ENCODE measurements at places on chromosomes 4 and X.

- DNase-seq = no peak
These were observed 136.9 kb downstream of the ASMT start for GRCh38 chrX:1751781-1752180.

DNA sequence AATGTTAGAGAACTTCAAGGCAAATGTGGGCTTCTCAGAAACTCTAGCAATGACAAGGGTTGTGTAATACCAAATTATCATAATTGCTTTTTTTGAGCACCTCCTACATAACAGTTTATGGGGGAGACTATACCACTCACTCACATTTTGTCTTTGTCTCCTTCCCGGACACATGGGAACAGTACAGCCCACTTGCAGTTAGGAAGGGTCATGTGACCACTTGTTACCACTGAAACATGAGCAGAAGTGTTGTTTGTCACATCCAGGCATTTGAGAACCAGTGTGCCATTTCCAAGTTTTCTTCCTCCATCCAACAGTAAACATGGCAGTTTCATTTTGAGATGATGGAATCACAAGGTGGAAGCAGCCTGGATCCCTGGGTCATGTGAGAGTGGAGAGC, 6.9 kb downstream of the MAGEA11 start:
- no peak for DNase-seq

- DNase-seq = peak; percentile 44
These were observed 126.0 kb upstream of the CXorf66 start for GRCh38 chrX:140091125-140091886.

GRCh38 chrX:152806035-152806434, 24.5 kb downstream of the CETN2 start:
- no peak for DNase-seq

DNA sequence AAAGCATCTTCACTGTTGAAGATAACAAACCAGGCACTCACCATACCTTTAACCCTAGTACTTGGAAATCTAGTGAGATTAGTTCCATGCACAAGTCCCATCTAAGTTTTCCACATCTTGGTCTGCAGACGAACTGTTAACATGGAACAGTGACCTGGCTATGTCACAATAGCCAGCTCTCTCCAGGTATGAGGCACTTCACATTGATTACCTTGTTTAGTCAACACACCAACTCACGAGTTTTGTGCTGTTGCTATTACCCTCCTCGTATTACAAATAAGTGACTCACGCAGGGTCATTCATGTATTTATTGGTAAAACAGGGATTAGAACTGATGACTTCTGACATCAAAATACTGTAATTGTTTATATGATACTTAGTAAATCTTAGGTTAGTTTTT, 36.4 kb upstream of the FRAS1 start:
- DNase-seq = no peak

DNA sequence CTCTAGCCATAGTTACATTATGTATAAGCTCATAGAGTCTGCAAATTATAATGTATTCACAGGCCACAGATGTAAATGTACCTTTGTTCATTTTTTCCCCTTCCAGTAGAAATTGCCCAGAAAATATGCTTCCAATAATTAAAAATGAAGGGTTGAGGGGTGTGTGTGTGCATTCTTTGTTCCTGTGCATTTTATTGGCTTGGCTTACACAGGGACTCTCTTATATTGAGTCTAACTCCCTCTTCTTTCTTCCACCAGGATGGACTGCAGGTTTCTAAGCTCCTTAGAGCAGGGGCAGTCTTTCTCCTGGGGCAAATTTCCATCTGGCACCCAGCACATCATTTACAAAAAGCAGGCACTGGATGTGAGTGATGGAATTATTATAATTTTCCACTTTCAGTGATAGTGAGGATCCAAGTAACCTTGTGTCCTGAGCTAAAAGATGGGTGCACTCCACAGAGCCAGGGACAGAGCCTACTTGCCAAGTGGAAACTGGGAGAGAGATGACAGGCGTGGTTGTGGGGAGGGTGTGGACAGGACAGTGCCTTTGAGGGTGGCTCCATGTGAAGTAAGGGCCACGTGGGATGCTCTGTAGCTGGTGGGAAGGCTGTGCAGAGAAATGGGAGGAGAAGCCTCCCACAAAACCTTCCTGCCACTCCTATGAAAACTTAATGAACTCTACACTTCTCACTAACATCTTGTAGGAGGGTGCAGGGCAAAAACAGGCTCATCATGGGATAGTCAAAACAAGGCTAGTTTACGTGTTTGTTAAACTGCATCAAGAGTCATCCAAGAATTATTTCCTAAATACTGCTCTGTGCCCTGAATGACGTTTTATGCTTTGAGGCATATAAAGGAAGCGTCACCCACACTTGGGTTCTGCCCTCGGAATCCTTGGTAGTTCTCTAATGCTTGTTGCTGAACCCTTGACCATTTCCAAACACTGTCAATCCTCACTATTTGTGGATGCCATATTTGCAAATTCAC, 16.0 kb downstream of the IGFBP7 start:
- peak; percentile 70 for DNase-seq

DNA sequence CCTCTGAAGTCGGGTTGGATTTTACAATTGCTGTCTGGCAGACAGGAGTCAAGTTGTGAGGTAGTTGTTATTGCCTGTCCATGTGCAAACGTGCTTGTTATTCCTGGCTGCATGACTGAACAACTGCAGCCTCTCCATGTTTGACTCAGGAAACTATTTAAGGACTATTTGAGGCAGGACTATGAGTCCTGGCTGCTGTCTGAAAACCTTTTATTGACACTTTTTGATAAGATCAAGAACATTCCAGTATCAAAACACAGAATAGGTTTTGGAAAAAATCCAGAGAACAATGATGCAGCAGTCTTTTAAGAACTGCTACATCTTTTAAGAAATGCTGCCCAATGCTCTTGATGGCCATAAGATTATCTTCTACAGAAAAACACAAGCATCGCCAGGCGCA, 10.0 kb upstream of the SPRY1 start:
- no peak for DNase-seq

DNA sequence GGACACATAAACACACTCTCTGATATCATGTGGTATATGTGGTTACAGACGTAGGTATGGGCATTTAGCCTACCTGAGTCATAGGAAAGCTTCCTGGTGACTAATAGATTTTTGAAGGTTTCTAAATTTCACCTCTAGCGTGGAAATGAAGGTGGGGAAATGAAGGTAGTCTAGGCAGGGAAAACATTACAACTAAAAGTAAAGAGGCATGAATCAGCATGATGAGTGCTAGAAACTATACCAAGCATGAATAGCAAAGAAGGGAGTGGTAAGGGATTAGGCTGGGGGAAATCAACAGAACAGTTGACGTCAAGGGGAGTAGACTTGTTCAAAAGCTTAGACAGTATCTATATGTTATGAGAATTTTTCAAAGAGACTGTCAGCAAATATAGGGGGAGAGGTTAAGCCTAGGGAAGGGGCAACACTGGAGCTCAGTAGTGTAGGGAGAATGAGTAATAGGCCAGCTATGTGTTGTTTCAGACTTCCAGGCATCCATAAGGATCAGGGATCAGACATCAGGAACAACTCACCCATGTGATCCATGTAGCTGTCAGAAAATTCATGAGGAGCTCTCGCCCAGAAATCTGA, 279.3 kb upstream of the DIPK2B start:
- no peak for DNase-seq

- DNase-seq = no peak
These were observed 287.0 kb upstream of the NOCT start for GRCh38 chr4:138728566-138728965.

GRCh38 chr4:94304365-94304971, 38.2 kb downstream of the HPGDS start:
- DNase-seq = no peak

DNA sequence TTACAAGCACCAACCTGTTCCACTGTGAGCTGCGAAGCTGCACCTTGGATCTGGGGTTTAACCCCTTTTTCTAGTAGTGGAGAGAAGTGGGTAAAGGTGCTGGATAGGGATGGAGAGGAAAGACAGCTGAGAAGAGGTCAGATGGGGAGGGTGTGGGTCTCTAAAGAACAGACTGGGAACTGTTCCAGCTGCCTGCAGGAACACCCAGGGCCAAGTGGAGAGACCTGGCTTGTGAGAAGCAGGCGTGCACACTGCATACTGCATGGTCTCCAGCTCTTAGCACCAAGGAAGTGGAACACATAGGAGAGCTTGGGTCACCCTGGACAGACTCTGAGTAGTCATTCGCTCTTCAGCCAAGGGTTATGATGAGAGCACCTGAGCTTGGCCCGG, 16.1 kb downstream of the BCOR start:
- DNase-seq = no peak

DNA sequence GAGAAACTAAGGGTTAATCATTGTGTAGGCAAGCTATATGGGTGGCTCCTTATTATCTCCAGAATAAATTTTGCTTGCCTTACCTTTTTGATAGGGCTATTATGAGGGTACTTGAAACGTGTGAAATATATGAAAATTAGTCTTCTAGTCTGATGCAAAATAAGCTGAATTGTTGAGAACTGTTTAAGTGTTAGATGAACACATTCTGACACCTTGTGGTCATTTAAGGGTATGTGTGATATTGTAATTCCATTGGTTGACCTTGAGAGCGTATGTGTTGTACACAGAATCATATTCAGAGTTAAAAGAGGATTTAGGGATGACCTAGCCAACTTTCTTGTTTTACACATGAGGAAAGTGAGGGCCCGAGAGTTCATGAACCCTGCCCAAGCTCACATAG, 44.6 kb upstream of the LINC00632 start:
- DNase-seq = no peak

- DNase-seq = no peak
These were observed 84.7 kb downstream of the SCD5 start for GRCh38 chr4:82713856-82714255.

DNA sequence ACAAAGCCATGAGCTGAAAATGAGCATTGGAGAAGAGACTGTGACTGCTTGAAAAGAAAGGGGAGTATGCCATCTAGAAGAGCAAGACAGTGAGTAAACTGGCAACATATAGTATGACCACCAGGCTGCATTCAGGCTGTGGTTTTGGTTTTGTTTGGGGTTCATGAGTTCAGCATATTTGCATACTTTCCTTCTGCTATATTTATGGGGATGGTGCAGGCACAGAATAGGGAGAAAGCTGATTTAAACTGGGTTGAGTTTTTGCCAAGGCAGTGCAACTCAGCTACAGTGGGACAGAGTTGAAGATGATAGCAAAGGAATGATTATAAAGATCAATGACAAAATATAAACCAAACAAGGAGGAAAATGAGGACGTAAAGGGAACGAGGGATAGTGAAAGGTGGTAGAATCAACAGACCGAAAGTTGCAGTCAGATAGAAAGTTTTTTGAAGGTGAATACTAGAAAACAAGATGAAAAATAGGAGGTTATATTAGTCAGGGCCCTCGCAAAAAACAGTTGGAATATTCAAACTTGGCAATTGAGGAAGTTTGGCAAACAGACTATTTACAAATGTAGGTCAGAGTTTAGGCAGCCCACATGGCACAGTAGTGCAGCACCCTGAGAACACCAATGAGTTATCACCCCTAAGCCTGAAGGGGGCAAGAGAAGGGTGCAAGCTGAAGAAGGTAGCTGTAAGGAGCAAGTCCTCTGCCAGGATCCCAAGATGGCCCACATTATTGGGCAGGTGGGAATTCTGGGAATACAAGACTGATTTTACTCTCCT, 114.8 kb upstream of the MAP9 start:
- no peak for DNase-seq

- no peak for DNase-seq
These were observed 2440.0 kb downstream of the PCDH7 start for GRCh38 chr4:33160126-33160525.

GRCh38 chrX:115173181-115173580, 16.0 kb upstream of the RBMXL3 start:
- no peak for DNase-seq

DNA sequence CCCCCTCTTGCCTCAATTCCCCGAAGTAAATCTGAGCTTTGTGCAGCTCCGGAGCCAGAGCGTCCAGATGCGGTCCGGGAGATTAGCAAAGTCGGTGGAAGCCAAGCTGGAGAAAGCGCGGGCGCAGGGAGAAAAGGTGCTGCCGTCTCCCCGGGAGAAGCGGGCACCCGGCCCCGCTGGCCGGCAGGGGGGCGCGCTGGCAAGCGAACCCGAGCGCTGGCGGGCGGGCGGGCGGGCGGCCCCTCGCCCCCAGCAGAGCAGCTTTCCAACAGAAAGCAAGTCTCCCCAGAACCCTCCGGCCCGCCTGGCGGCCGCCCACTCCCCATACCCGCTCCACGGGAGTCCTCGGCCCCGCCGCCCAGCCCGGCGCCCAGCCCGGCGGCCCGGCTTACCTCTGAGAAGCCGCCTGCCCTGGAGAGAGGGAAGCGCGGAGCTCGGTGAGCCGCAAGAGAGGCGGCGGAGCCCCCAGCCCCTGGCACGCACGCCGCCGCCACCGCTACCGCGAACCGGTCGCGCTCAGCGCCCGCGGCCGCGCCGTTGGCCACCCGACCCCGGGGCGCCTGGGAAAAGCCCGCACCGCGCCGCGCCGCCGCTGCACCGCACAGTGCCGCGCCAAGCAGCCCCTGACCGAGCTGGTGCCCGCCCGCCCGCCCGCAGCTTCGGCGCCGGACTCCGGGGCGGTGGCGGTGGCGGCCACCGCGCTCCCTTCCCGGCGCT, 529 bp upstream of the CITED1 start:
- no peak for DNase-seq

- DNase-seq = no peak
These were observed 114.0 kb downstream of the STOX2 start for GRCh38 chr4:184019076-184019475.

DNA sequence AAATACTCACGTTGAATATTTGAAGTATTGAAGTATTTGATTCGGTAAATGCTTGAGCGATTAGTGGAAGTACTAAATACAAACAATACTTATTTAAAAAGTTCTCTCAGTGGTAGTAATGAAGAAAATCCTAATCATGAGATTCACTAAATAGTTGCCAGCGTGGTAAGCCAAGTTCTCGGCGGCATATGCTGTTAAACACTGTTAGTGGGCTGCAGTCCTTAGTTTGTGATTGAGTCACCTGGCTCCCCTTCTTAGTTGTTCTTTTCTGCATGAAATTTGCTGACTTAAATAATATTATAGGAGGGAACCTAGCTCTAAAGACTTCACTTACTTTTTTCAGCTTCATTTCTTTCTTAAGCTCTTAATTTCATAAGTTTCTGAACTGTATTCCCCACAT, 51.4 kb downstream of the STIM2 start:
- DNase-seq = no peak

GRCh38 chrX:112642349-112642748, 37.4 kb downstream of the LHFPL1 start:
- DNase-seq = peak; percentile 46

- DNase-seq = no peak
These were observed 7.1 kb downstream of the ARHGEF6 start for GRCh38 chrX:136773648-136774047.

DNA sequence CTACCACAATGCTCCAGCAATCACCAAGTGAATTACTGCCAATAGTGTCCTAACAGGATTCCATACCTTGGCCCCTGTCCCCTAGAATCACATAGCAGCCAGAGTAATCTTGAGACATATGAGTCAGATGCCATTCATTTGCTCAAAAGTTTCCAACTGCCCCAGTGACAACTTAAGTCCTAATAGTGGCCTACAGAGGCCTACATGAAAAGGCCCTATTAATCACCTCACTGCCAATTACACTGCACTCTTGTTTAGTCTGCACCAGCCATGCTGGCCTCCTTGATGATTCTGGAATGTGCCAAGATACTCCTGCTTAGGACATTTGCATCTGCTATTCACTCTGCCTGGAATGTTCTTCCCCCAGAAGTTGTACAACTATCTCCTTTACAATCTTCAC, 130.7 kb downstream of the NR3C2 start:
- no peak for DNase-seq
